ENCODE measurements at places on chromosomes 13 and 19. TPM values are rescaled to one million over a fixed set of nuclear protein-coding genes. Genes with fewer than 3 reads are reported as not detected.

CNN2 gene
- 33.0 TPM for total RNA-seq

SERPINE3 gene
- not detected for total RNA-seq

- DNase-seq, result peak; percentile 39
- no peaks in the 10 kb centered on the region for H3K27me3 ChIP-seq
- no peaks in the 10 kb centered on the region for H3K36me3 ChIP-seq
- H3K4me3 ChIP-seq, result peak overlapping the region; percentile 8
- no peaks in the 10 kb centered on the region for H3K4me1 ChIP-seq
Observed at GRCh38 chr19:17830567-17831418, 9.5 kb upstream of the INSL3 start.

DNA sequence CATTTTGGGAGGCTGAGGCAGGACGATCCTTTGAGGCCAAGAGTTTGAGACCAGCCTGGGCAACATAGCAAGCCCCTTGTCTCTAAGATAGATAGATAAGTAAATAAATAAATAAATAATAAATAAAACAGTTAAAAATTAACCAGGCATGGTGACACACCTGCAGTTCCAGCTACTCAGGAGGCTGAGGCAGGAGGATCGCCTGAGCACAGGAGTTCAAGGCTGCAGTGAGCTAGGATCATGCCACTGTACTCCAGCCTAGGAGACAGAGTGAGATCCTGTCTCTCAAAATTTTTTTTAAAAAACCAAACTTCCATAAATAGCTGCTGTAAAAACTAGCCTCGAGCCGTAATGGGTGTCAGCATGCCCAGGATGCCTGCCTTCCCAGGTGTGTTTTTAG, 14.4 kb upstream of the NAXD start:
- no peaks in the 10 kb centered on the region for H3K4me1 ChIP-seq
- no peak for DNase-seq
- no peak overlapping the region for H3K27ac ChIP-seq
- H3K27me3 ChIP-seq, result no peaks in the 10 kb centered on the region
- no peak overlapping the region for H3K4me3 ChIP-seq

GRCh38 chr19:44747739-44748425, 626 bp upstream of the BCL3 start:
- DNase-seq, result peak; percentile 78
- H3K4me1 ChIP-seq, result peaks cover 48% of the 10 kb centered on the region
- peak overlapping the region; percentile 94 for H3K27ac ChIP-seq
- peak overlapping the region; percentile 72 for H3K4me3 ChIP-seq

DNA sequence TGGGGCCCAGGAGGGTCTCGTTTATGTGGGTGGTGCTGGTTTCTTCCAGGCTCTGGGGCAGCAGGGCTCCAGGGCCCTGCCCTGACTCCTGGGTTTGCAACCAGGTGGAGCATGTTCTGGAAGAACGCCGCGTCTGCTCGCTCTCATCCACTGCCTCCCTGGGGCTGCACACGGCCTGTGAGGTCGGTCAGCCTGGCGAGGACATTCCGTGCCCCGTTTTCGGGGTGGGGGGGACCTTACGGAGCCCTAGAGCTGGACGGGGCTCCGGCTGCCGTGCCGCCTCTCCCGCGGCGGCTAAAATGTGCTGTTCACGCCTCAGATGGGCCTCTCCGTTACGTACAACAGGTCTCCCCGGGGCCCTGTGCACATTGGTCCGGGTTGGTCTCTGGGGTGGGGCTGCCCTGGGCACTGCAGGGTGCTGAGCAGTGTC, 3.3 kb downstream of the GNA11 start:
- peak; percentile 6 for DNase-seq
- H3K4me1 ChIP-seq, result peaks cover 66% of the 10 kb centered on the region
- peak overlapping the region; percentile 97 for H3K4me3 ChIP-seq
- H3K36me3 ChIP-seq, result no peaks in the 10 kb centered on the region
- peak overlapping the region; percentile 89 for H3K27ac ChIP-seq

GRCh38 chr19:18265582-18265981, 8.7 kb downstream of the IQCN start:
- no peaks in the 10 kb centered on the region for H3K36me3 ChIP-seq
- no peak overlapping the region for H3K4me3 ChIP-seq
- no peaks in the 10 kb centered on the region for H3K27me3 ChIP-seq
- DNase-seq, result no peak
- no peaks in the 10 kb centered on the region for H3K4me1 ChIP-seq

GRCh38 chr19:46113726-46114125, 10.8 kb downstream of the IGFL3 start:
- peaks cover 47% of the 10 kb centered on the region for H3K27me3 ChIP-seq
- no peaks in the 10 kb centered on the region for H3K4me1 ChIP-seq
- no peaks in the 10 kb centered on the region for H3K36me3 ChIP-seq

Measured in heart right ventricle (tissue), 16 donors.